Thymus (tissue), 14 donors: ENCODE measurements at places on chromosomes 1 and 21. TPM values are rescaled to one million over a fixed set of nuclear protein-coding genes. Genes with fewer than 3 reads are reported as not detected.

DNA sequence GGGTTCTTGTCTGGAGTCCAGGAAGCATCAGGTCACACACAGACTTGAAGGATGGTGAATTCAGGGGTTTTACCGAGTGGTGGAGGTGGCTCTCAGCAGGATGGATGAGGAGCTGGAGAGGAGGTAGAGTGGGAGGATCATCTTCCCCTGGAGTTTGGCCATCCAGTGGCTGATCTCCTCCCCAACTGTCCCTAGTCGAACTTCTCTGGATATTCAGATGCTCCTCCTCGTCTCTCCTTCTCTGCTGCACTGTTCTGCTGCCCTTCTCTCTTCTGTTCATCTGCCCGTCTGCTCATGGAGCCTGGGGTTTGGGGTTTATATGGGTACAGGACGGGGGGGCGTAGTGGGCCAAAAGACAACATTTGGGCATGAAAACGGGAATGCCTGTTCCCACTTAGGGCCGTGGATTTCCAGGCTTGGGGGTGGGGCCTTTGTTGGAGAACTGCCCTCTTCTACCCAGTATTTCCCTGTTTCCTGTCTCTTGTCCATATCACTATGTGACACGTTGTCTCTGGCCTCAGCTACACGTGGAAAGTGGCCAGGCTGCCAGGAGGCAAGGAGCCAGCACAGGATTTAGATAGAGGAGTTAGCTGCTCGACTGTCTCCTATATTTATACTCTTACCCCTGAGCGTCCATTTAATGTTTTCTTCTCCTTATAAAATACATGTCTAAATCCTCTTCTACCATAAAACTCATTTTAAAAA lies 76.7 kb downstream of the SIPA1L2 start:
- H3K4me3 ChIP-seq: no peak overlapping the region
- H3K36me3 ChIP-seq: no peaks in the 10 kb centered on the region
- no peak overlapping the region for H3K27ac ChIP-seq
- peaks cover 2% of the 10 kb centered on the region for H3K4me1 ChIP-seq
- no peak for DNase-seq

GRCh38 chr1:45412899-45413298 lies 72.7 kb upstream of the MUTYH start:
- DNase-seq: no peak
- no peak overlapping the region for H3K27ac ChIP-seq
- H3K36me3 ChIP-seq: no peaks in the 10 kb centered on the region
- H3K4me1 ChIP-seq: no peaks in the 10 kb centered on the region

- no peak overlapping the region for H3K27ac ChIP-seq
- no peak overlapping the region for H3K4me3 ChIP-seq
- DNase-seq: no peak
- H3K27me3 ChIP-seq: peaks cover 12% of the 10 kb centered on the region
- peaks cover 7% of the 10 kb centered on the region for H3K4me1 ChIP-seq
- H3K36me3 ChIP-seq: peaks cover 7% of the 10 kb centered on the region
Measured at GRCh38 chr1:201481004-201481380, 12.0 kb upstream of the PHLDA3 start.

- H3K27ac ChIP-seq: peak overlapping the region; percentile 6
- H3K36me3 ChIP-seq: no peaks in the 10 kb centered on the region
- no peak overlapping the region for H3K4me3 ChIP-seq
- no peaks in the 10 kb centered on the region for H3K4me1 ChIP-seq
- H3K27me3 ChIP-seq: no peaks in the 10 kb centered on the region
Measured at GRCh38 chr1:202540014-202540413, 170.2 kb downstream of the SYT2 start.

DNA sequence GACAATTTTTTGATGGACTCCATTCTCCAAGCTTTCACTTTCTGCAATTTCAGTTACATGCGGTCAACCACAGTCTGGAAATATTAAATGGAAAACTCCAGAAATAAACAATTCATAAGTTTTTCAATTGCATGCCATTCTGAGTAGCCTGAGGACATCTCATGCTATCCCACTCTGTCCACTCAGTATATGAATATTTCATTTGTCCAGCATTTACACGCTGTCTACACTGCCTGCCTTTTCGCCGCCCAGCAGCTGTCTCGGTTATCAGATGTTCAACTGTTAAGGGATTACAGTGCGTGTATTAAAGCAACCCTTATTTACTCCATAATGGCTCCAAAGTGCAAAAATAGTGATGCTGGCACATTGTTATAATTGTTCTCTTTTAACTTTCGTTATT lies 116.3 kb downstream of the ADSS2 start:
- H3K4me1 ChIP-seq: no peaks in the 10 kb centered on the region
- no peak overlapping the region for H3K4me3 ChIP-seq

- H3K36me3 ChIP-seq: peaks cover 55% of the 10 kb centered on the region
- no peak overlapping the region for H3K4me3 ChIP-seq
- H3K27ac ChIP-seq: no peak overlapping the region
- DNase-seq: no peak
Measured at GRCh38 chr1:248811514-248812490, 13.9 kb downstream of the SH3BP5L start.

- no peak overlapping the region for H3K4me3 ChIP-seq
- H3K27me3 ChIP-seq: peaks cover 10% of the 10 kb centered on the region
- H3K36me3 ChIP-seq: no peaks in the 10 kb centered on the region
- no peaks in the 10 kb centered on the region for H3K4me1 ChIP-seq
- DNase-seq: peak; percentile 38
Measured at GRCh38 chr1:153465811-153466636, 5.6 kb upstream of the S100A7 start.

KIF14 gene
- polyA plus RNA-seq: 1.4 TPM

DNA sequence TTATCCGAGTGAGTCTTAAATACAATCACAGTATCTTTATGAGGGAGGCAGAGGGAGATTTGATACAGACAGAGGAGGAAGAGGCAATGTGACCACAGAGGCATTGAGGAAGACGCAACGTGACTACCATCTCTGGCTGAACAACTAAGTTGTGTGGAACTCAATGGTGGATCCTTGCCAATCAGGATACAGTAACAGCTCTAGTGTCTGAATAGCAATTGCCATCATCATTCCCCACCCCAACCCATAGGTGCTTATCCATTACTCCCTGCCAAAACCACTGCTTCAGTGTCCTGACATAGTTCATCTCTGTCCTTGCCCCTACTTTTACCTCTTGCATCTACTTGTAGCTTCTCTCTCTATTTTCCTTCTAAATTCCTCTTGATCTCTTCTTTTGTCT lies 20.5 kb upstream of the RHBDL2 start:
- H3K27ac ChIP-seq: no peak overlapping the region
- H3K4me1 ChIP-seq: no peaks in the 10 kb centered on the region
- DNase-seq: no peak
- H3K4me3 ChIP-seq: no peak overlapping the region

- H3K27me3 ChIP-seq: no peaks in the 10 kb centered on the region
- H3K36me3 ChIP-seq: no peaks in the 10 kb centered on the region
- H3K4me1 ChIP-seq: no peaks in the 10 kb centered on the region
- no peak overlapping the region for H3K4me3 ChIP-seq
Measured at GRCh38 chr1:75085931-75086330, 48.3 kb upstream of the LHX8 start.

DNA sequence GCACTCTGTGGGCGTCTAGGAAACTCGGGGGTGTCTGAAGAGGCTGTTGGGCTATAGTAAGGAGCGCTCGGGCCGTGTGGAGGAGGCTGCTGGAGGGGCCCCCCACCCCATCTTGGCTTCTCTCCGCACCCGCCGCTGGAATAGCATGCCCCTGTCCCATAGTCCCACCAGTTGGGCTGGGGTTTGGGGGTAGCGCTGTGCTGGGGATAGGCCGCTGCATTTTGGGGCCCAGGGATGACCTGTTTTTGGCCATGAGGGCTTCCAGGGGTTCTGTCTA lies 511 bp downstream of the EFNA3 start:
- H3K27me3 ChIP-seq: peaks cover 60% of the 10 kb centered on the region
- peaks cover 16% of the 10 kb centered on the region for H3K4me1 ChIP-seq
- no peaks in the 10 kb centered on the region for H3K36me3 ChIP-seq
- no peak overlapping the region for H3K27ac ChIP-seq
- no peak for DNase-seq

VSIG8 gene
- 2.6 TPM for polyA plus RNA-seq

DNA sequence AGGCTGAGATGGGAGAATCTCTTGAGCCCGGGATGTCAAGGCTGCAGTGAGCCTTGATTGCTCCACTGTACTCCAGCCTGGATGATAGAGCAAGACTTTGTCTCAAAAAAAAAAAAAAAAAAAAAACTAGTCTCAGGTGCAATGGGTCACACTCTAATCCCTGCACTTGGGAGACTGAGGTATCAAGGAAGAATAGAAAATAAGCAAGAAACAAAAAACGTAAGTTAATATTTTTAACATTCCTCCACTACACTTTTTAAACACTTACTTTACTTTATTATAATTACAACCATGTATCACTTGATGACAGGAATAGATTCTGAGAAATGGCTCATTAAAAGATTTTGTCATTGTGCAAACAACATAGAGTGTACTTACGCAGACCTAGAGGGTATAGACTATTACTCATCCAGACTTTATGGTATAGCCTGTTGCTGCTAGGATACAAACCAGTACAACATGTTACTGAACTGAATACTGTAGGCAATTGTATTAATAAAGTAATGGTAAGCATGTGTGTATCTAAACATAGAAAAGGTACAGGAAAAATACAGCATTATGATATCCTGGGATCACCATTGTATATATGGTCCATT lies 1244.1 kb upstream of the ADGRL4 start:
- no peaks in the 10 kb centered on the region for H3K27me3 ChIP-seq
- no peaks in the 10 kb centered on the region for H3K4me1 ChIP-seq
- H3K36me3 ChIP-seq: no peaks in the 10 kb centered on the region
- no peak overlapping the region for H3K27ac ChIP-seq
- H3K4me3 ChIP-seq: no peak overlapping the region

EPS8L3 gene
- polyA plus RNA-seq: 0.02 TPM

RGS13 gene
- 1.1 TPM for polyA plus RNA-seq

NCDN gene
- polyA plus RNA-seq: 8.3 TPM

GRCh38 chr1:82899017-82899416 lies 1098.3 kb downstream of the ADGRL2 start:
- H3K27ac ChIP-seq: no peak overlapping the region
- no peaks in the 10 kb centered on the region for H3K36me3 ChIP-seq
- no peak overlapping the region for H3K4me3 ChIP-seq
- H3K27me3 ChIP-seq: no peaks in the 10 kb centered on the region

DNA sequence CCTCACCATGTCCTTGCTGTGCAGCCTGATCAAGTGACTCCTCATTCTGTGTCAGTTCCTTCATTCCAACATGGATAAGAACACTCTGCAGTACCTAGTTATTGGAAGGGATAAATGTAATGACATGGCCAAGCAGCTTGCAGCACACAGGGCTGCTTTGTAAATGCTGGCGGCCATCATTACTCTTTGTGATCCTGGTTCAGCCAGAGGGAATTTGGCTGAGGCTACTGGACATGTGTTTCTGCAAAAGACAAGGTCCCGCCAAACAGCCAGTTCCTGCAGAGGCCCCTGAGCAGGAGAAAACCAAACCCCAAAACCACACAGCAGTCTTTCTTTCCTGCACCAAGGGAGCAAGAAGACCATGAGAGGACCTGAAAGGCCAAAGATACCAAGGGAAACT lies 495.8 kb downstream of the AJAP1 start:
- no peak for DNase-seq
- H3K27me3 ChIP-seq: no peaks in the 10 kb centered on the region
- H3K27ac ChIP-seq: no peak overlapping the region

- no peaks in the 10 kb centered on the region for H3K4me1 ChIP-seq
- H3K36me3 ChIP-seq: no peaks in the 10 kb centered on the region
- DNase-seq: no peak
- H3K27me3 ChIP-seq: no peaks in the 10 kb centered on the region
- H3K27ac ChIP-seq: no peak overlapping the region
Measured at GRCh38 chr1:170001266-170001665, 73.2 kb downstream of the KIFAP3 start.
